ENCODE measurements at places on chromosomes 6 and 20.

DNA sequence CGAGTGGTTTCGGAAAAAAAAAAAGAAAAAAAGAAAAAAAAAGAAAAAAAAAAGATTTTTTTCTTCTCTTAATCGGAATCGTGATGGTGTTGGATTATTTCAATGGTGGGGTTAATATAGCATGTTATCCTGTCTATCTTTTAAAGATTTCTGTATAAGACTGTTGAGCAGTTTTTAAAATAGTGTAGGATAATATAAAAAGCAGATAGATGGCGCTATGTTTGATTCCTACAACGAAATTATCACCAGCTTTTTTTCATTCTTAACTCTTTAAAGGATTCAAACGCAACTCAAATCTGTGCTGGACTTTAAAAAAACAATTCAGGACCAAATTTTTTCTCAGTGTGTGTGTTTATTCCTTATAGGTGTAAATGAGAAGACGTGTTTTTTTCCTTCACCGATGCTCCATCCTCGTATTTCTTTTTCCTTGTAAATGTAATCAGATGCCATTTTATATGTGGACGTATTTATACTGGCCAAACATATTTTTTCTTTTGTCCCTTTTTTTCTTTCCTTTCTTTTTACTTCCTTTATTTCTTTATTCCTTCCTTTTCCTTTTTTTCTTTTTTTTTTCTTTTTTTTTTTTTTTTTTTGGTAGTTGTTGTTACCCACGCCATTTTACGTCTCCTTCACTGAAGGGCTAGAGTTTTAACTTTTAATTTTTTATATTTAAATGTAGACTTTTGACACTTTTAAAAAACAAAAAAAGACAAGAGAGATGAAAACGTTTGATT lies 3.6 kb downstream of the SOX4 start:
- no peak for DNase-seq
- H3K27ac ChIP-seq = no peak overlapping the region
- H3K4me1 ChIP-seq = peaks cover 22% of the 10 kb centered on the region
- H3K4me3 ChIP-seq = peak overlapping the region; percentile 92
- H3K36me3 ChIP-seq = peaks cover 11% of the 10 kb centered on the region

GRCh38 chr6:113211170-113211569 lies 646.0 kb upstream of the MARCKS start:
- no peaks in the 10 kb centered on the region for H3K4me1 ChIP-seq
- H3K27me3 ChIP-seq = no peaks in the 10 kb centered on the region
- no peak overlapping the region for H3K27ac ChIP-seq

DNA sequence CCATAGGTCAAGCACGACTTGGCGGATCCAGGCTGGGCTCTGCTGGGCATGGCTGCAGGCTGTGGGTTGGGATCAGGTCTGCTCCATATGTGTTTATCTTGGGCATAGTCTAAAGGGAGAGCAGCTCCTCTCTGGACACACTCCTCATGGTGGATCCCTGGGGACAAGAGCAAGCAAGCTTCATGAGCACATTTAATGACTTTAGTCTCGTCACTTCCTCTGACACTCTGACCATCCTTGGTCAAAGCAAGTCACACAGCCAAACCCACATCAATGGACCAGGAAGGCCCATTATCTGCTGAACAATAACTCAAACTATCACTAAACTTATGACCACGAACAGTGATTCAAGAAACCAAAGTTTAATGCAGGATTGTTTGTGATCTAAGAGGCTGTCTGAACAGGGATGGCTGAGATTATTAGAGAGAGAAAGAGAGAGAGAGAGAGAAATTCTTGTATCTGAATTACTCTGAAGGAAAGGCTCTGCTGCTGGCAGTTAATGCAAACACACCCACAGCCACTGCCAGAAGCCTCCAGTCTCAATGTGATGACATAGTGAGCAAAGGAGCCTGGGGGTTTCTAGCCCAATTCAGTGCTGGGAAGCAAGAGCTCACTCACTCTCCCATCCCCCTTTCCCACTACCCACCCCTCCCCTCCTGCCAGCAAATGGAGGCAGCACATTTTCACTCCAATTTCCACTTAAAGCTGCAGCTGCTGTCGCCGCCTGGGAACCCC lies 490.2 kb upstream of the SULF2 start:
- H3K27me3 ChIP-seq = peaks cover 50% of the 10 kb centered on the region
- H3K4me1 ChIP-seq = no peaks in the 10 kb centered on the region
- H3K36me3 ChIP-seq = no peaks in the 10 kb centered on the region
- H3K27ac ChIP-seq = no peak overlapping the region
- H3K4me3 ChIP-seq = no peak overlapping the region
- DNase-seq = no peak

GRCh38 chr6:51494342-51494741 lies 593.1 kb downstream of the PKHD1 start:
- no peak for DNase-seq
- H3K4me1 ChIP-seq = no peaks in the 10 kb centered on the region
- no peaks in the 10 kb centered on the region for H3K36me3 ChIP-seq
- no peak overlapping the region for H3K27ac ChIP-seq
- H3K27me3 ChIP-seq = no peaks in the 10 kb centered on the region
- H3K4me3 ChIP-seq = no peak overlapping the region

- no peaks in the 10 kb centered on the region for H3K4me1 ChIP-seq
- DNase-seq = no peak
- no peak overlapping the region for H3K4me3 ChIP-seq
- no peaks in the 10 kb centered on the region for H3K36me3 ChIP-seq
- H3K27ac ChIP-seq = no peak overlapping the region
- H3K27me3 ChIP-seq = no peaks in the 10 kb centered on the region
Measured at GRCh38 chr6:122719176-122719575, 60.3 kb upstream of the FABP7 start.

GRCh38 chr20:40524071-40524470 lies 165.0 kb downstream of the MAFB start:
- peaks cover 13% of the 10 kb centered on the region for H3K27me3 ChIP-seq
- no peaks in the 10 kb centered on the region for H3K36me3 ChIP-seq
- no peak overlapping the region for H3K4me3 ChIP-seq
- H3K4me1 ChIP-seq = no peaks in the 10 kb centered on the region
- no peak for DNase-seq

- no peak overlapping the region for H3K4me3 ChIP-seq
Measured at GRCh38 chr6:163438940-163439335, 24.4 kb downstream of the QKI start.

GRCh38 chr6:127520066-127520465 lies 931 bp upstream of the MTCL3 start:
- peaks cover 24% of the 10 kb centered on the region for H3K4me1 ChIP-seq
- DNase-seq = no peak
- no peak overlapping the region for H3K4me3 ChIP-seq
- H3K27ac ChIP-seq = no peak overlapping the region
- H3K36me3 ChIP-seq = peaks cover 3% of the 10 kb centered on the region

GRCh38 chr6:91751526-91751925 lies 1164.7 kb upstream of the MAP3K7 start:
- no peaks in the 10 kb centered on the region for H3K4me1 ChIP-seq
- H3K27ac ChIP-seq = no peak overlapping the region
- H3K36me3 ChIP-seq = no peaks in the 10 kb centered on the region
- no peak for DNase-seq

DNA sequence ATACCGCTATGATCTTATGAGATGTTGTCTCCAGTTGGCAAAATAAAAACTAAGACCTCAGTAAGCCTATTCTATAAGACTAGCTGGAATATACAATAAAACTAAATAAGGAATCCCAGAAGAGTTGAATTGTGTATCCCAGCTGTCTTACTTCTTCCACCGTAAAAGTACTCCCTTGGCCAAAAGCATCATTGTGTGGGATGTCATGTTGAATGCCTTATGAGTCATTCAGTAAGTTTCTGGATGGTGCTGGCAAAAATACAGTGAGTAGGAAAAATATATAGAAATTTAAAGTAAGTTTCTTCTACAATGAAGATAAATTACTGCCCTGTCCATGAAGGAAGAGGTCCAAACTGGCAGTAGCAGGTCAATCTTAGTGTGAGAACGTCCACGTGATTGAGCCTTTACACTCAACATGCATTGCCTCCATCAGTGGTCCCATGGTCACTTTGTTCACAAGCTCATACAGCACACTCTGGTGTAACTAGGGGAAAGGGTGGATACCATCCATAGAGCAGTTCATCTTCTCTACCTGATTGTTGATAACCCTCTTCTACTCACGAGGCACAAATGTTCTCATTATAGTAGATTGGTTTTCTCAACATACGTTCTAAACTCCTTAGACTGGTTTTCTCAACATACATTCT lies 13.7 kb upstream of the ZNF318 start:
- no peak for DNase-seq
- peaks cover 49% of the 10 kb centered on the region for H3K4me1 ChIP-seq
- peak overlapping the region; percentile 91 for H3K27ac ChIP-seq
- peaks cover 5% of the 10 kb centered on the region for H3K36me3 ChIP-seq
- H3K27me3 ChIP-seq = no peaks in the 10 kb centered on the region

DNA sequence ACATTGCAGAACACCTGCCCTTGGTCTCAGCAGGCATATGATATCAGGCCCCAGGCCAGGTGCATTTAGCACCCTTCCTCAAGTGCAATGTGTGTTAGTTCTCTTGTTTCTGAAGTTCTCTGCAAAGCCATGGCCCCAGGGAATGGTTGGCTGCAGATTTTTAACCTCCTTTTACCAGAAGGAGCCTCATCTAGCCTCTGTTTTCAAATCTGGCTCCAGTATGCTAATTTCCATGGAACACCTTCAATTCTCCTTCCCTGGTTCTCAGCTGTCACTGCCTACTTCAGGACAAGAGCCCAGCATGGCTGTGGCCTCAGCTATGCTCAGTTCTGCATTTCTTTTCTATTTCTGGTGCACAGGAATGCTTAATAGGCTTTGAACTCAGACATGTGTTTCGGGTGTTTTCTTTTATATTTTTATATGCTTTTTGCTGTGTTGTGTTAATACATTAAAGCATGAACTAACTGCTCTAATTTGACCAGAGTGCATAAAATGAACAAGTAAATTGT lies 51.6 kb upstream of the OGFRL1 start:
- H3K4me1 ChIP-seq = no peaks in the 10 kb centered on the region
- H3K27me3 ChIP-seq = peaks cover 27% of the 10 kb centered on the region
- no peaks in the 10 kb centered on the region for H3K36me3 ChIP-seq
- DNase-seq = no peak
- H3K4me3 ChIP-seq = no peak overlapping the region

- no peak overlapping the region for H3K4me3 ChIP-seq
- H3K4me1 ChIP-seq = no peaks in the 10 kb centered on the region
- no peak for DNase-seq
- H3K27me3 ChIP-seq = no peaks in the 10 kb centered on the region
- no peaks in the 10 kb centered on the region for H3K36me3 ChIP-seq
Measured at GRCh38 chr6:141056945-141057625, 1075.6 kb upstream of the GJE1 start.

DNA sequence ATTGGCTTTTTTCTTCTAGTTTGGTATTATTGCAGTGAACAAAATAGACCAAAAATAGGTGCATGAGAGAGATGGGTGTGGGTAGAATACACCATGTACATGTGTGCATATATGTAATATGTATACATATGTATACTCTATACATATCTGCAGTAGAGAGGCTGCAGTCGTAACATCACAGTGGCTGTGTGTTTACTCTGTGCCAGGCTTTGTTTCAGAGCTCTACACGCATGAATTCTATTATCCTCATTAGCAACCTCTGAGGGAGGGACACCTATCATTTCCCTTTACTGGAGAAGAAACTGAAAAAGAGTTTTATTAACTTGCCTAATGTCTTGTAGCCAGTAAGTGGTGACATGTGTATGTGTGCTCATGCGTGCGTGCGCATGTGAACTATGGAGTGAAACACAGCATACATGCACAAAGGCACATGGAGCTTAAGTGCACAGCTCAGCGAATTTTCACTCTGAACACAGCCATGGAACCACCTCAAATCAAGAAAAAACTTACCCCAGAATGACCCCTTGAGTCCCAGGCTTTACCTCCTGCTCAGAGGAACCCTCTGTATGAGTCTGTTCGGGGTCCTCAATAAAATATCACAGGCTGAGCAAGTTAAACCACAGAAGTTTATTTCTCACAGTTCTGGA lies 452.5 kb downstream of the CDH26 start:
- no peaks in the 10 kb centered on the region for H3K27me3 ChIP-seq
- peaks cover 2% of the 10 kb centered on the region for H3K4me1 ChIP-seq
- no peaks in the 10 kb centered on the region for H3K36me3 ChIP-seq
- H3K4me3 ChIP-seq = no peak overlapping the region
- H3K27ac ChIP-seq = no peak overlapping the region

- H3K27me3 ChIP-seq = peaks cover 10% of the 10 kb centered on the region
- peaks cover 3% of the 10 kb centered on the region for H3K4me1 ChIP-seq
- H3K36me3 ChIP-seq = peaks cover 2% of the 10 kb centered on the region
- no peak overlapping the region for H3K4me3 ChIP-seq
- H3K27ac ChIP-seq = no peak overlapping the region
Measured at GRCh38 chr20:31910071-31910803, 39.8 kb downstream of the TTLL9 start.

GRCh38 chr6:102686461-102686860 lies 1293.0 kb downstream of the GRIK2 start:
- no peaks in the 10 kb centered on the region for H3K27me3 ChIP-seq
- no peaks in the 10 kb centered on the region for H3K4me1 ChIP-seq
- DNase-seq = no peak
- no peaks in the 10 kb centered on the region for H3K36me3 ChIP-seq
- H3K4me3 ChIP-seq = no peak overlapping the region
- no peak overlapping the region for H3K27ac ChIP-seq

DNA sequence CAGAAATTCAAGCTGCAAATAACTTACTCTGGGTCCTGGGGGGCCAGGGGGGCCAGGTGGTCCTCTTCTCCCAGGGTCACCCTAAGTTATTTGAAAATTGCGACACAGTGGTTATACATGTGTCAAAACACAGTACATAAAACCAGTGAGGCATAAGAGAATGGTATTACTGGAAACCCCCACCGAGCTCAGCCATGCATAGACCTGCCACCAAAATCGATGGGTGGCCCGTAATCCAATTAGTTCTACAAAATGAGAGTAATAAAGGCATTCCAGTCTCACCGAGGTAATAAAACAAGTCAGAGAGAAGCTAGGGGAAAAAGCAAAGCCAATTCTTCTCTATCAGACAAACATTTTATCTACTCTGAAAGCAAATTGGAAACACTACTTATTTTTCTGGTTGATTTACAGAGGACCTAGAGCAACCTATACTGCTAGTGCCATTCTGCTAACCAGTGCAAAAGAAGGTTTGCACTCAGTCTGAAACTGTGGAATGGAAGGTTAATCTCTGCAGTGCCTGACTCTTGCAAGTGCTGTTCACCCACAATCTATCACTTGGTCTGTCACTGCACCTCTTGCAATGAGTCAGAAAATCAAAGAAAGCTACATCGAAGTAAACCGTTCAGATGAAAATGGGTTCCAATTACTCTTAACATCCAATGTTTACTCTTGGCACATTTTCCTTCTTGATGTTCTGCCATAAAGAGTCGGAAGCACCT lies 32.4 kb downstream of the COL9A1 start:
- no peaks in the 10 kb centered on the region for H3K4me1 ChIP-seq
- no peak overlapping the region for H3K4me3 ChIP-seq
- no peak for DNase-seq
- H3K36me3 ChIP-seq = no peaks in the 10 kb centered on the region
- no peak overlapping the region for H3K27ac ChIP-seq
- no peaks in the 10 kb centered on the region for H3K27me3 ChIP-seq

All from effector memory CD8-positive, alpha-beta T cell (primary cell).